ENCODE measurements at places on chromosomes 11 and 22.

GRCh38 chr11:83537131-83537610 is 251.0 kb upstream of the CCDC90B start:
- no peak for DNase-seq

GRCh38 chr22:47990481-47990880 is 1228.0 kb downstream of the TBC1D22A start:
- DNase-seq = no peak

DNA sequence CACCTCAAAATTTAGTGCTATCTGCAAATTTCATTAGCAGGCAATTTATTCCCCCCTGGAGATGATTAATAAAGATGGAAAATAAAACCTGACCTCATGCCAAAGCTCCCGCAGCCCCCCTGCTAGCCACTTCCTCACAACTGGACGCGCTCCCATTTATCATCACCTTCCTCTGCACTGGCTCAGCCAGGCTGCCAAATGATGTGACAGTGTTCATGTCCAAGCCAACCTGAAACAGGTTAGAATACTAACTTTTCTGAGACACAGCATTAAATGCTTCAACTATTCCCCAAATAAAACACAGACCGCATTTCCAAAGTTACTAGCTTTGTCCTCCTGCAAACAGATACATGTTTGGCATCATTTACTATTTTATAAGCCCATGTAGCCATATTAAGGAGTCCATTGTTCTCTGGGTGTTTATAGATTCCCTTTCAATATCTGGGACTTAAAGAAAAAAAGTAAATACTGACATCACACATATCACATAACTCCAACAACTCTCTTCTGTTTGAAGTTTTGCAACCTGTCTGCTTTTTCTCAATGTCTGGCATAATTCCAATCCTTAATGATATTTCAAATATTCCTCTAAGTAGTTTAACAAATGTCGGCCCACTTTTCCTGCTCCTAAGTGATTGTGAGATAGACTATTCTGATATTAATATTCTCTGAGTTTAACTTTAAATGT is 829.7 kb upstream of the FAT3 start:
- DNase-seq = no peak

GRCh38 chr11:8063324-8063723 is 17.7 kb upstream of the TUB start:
- DNase-seq = no peak

DNA sequence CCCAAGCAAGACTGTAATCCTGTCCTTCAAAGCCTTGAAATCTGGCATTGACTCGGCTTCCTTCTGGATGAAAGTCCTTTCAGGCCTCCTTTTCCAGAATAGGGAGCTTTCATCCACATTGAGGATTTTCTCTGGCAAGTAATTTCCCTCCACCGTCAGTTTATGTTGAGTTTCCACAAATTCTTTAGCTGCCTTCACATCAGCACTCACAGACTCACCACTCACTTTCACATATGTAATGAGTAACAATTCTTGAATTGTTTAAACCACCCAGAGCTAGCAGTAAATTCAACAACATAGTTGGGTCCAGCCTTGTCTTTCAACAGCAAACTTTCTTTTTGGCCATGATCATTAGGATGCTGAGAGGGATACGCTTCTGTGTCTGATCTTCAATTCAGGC is 84.3 kb upstream of the PRDM11 start:
- DNase-seq = no peak

DNA sequence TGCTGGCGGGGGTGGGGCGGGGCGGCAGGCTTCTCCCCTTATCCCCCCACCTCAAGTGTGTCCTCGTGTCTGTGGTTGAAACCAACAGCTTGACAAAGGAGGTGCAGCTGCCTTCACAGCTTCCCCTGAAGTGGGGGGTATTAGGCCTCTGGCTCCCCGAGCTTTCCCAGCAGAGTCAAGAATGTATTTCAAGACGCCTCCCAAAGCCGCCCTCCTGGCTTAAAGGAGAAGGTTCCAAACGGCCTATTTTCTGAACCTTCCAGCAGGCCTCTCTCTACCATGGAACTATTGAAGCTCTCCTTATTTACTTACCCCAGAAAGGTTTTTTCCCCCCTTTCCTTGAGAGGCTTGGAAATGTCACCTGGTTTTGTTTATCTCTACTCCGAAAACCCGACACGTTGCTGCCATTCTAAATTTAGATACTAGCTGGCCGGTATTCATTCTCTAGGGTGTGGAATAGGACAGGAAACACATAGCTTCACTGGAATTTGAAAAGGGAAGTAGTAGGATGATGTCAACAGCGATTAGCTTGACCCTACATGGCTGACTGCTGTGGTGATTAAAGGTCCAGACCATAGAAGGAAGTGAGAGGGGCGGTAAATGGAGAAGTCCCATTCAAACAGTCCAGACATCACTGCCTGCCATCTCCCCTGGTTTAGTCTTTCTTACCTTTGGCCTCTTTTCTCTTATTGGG is 671 bp upstream of the PICALM start:
- no peak for DNase-seq

- no peak for DNase-seq
Observed at GRCh38 chr11:133845413-133845812, at the start of gene SPATA19. Gene SPATA19, minus strand, starts transcription at chr11:133845513. Its CDS starts 67 bp downstream, at chr11:133845446.

GRCh38 chr11:59601788-59602187 is 13.8 kb downstream of the OSBP start:
- DNase-seq = no peak
